ENCODE measurements at places on chromosomes 11 and 22.

- DNase-seq, result no peak
Measured at GRCh38 chr11:8773916-8774539, 91.4 kb downstream of the RPL27A start.

DNA sequence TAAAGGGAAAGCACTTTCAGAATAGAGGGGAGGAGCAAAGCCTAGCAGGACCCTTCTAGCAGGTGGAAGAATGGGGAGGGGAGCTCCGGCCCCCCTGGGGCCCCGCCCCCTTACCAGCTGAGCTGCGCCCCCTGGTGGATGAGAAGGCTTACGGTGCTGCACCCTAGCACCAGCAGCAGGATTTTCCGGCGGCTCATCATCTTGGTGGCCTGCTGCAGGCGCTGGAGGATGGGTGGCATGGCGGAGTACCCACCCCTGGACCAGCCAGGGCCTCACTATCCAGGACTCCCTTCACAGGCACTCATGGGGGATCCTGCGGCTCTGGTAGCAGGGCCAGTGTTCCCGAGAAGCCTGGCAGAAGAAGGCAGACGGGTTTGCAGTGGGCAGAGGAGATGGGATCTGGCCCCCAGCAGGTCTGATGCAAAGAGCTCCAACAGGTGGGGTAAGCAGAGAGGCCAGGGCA, 3.8 kb downstream of the GAL3ST3 start:
- peak; percentile 65 for DNase-seq

GRCh38 chr11:78331711-78332110, 85.9 kb downstream of the GAB2 start:
- no peak for DNase-seq

- DNase-seq, result no peak
Measured at GRCh38 chr11:61577383-61578118, 3.3 kb downstream of the SYT7 start.

- no peak for DNase-seq
Measured at GRCh38 chr11:75196426-75196825, 44.1 kb upstream of the TPBGL start.

DNA sequence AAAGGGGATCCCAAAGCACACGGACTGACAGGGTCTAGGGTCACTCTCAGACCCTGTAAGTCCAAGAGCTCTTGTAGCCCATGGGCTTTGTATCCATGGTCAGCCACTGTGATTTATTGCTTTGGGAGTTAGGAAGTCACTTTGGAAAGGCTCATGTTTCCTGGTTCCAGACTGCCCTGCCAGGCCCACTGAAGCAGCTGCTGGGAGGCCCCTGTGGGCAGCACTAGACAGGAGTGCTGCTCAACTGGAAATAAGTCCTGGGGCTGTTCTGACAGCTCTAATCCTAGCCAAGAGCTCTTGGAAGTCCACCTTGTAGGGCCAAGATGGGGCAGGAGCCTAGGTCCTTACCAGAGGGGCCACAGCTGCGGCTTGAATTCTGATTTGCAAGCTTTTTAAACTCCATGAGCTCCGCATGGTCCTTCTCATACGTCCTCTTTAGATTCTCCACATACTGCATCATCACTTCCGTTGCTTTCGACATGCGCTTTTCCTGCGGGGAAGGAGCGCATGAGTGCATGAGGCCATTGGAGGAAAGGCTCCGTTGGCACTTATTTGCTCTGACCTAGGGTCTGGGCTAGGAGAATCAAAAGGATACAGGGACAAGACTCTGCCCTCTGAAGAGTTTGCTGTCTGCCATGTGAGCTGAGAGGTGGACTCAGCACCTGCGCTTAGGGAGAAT, 32.2 kb upstream of the LYVE1 start:
- no peak for DNase-seq

DNA sequence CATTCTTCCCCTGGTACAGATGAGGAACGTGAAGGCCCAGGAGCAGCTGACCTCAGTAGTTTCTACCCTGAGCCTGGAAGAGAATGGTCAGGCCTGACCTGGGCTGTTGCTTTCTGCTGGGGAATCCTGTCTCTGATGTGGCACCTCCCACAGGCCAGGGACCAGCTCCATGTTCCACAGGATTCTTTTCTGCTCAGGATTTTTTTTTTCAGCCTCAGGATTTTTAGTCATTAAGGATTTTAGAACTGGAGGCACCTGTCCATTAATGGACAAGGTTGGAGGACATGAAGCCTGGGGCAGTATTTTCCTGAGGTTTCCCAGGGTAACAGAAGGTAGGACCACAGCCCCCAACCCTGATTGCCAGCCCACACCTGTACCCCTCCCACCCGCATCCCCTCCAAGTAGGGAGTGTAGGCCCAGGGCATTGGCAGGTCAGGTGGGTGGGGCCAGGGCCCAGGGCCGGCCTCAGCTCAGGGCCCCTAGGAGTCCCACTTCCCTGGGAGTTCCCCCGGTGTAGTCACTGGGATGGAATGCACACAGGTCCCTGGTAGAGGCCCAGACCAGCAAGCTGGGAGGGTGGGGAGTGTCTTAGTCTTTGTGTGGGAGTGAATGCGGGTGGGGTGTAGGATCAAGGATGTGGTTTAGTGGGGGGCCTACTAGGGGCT, 16.1 kb downstream of the BIK start:
- DNase-seq, result no peak

DNA sequence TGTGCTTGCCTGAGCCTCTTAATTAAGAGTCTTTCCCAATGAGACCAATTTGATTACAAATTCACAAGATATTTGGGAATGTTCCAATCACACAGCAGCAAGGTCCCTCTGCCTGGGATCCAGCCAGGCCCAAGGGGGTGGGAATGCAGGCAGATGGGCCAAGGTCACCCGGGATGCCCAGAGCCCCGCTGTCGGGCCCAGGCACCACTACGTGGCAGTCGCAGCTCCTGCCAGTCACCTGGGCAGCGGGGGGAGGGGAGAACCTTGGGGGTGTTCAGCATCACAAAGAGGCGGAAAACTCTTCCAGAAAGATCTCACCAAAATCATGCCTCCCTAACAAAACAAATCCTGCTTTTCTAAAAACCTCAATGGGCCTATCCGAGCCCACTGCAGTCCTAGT, 30.9 kb downstream of the PPM1F start:
- no peak for DNase-seq

DNA sequence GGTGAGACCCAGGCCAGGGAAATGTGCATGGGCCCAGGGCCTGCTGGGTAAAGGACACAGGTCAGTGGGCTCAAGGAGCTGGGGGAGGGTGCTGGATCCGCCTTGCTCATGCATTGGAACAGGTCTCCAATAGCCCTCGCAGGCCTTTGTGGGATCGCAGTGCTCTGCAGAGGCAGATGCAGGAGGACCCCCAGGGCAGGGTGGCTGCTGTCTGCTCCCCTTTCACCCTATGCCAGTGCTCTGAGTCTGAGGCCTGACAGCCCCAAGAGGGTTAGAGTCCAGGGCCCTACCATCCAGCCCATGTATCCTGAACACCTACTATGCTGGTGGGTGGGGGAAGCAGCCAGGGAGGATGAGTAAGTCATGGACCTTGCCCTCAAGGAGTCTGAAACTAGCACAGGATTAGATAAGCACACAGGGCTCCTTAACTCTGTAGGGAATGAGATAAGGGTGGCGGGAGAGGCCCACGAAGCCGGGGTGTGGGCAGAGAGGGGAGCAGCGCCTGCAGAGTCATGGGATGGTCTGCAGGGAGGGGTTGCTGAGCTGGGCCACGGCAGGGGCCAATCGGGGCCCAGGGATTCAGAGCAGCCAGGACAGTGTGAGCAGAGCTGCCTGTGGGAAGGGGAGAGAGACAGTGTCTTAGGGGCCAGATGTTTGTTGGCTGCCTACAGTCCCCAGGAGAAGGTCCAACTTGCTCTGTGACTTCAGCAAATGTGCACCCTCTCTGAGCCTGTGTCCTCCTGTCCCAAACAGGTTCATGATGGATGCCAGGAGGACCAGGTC, 10.5 kb upstream of the EHD1 start:
- DNase-seq, result no peak

GRCh38 chr11:65577756-65578109, 1.9 kb downstream of the EHBP1L1 start:
- no peak for DNase-seq

DNA sequence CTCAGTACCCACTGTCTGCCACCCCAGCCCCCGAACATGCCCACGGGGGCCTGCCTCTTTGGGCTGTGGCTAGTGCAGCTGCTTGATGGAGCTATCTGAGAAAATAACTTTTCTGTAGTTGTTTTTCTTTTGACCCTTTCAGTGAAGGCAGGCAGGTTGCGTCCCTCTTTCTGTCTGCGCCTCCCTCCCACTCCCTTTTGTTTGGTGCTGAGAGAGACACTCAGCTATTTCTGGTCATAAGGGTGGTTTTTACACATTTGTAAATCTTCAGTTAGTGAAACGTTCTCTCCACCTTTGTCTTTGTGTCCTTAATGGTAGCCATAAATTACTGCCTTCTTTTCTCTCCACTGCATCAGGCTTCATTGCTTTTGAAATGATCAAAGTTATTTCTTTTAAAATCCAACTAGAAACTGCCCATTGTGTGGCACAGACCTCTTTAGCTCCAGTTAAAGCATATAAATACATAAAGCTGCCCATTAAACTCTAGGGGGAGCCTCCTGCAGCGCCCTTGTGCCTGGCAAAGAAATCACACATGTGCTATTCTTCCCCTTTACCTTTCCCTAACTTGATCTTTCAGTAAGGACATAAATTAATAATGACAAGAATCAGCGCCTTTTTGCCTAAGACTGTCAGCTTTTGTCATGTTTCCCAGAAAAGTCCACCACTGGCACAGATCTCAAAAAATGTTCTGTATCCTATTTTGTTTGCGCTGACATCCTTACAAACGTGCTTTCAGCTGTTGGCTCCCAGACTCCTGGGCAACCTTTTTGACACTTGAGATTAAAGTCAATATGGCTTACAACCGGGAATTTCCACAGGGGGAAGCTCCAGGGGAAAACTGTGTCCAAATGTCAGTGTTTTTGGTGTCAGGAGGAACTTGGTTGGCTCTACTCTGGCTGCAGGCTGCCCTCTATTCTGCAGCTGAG, 1.7 kb upstream of the SCUBE2 start:
- DNase-seq, result no peak

DNA sequence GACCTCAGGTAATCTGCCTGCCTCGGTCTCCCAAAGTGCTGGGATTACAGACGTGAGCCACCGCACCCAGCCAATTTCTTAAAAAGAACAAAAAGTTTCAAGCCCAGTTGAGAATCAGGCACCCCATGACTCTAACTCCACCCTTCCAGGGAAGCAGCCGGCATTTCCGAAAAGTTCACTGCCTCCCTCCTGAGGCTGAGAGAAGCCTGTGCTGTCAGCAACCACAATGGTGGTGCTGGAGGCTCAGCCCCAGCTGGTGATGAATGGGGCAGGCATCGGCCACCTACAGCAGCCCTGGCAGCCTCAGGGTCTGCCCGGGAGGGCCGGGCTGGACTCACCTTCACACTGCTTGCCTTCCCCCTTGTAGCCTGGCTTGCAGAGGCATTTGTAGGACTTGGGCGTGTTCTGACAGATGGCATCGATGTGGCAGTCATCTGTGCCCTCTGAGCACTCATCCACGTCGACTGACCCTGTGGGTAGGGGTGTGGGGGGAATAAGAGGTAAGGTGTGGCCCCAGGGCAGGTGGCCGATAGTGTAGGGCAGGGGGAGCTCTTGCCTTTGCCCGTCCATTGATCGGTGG, 4.3 kb downstream of the SCUBE1 start:
- no peak for DNase-seq
